Midbrain (tissue), 1 donor: ENCODE measurements at places on chromosomes 4 and X.

- DNase-seq = no peak
Measured at GRCh38 chr4:19857991-19858390, 393.7 kb upstream of the SLIT2 start.

- DNase-seq = peak; percentile 17
Measured at GRCh38 chr4:47213971-47214370, 182.6 kb downstream of the GABRB1 start.

GRCh38 chr4:176788248-176788647 is 4.5 kb downstream of the VEGFC start:
- no peak for DNase-seq

DNA sequence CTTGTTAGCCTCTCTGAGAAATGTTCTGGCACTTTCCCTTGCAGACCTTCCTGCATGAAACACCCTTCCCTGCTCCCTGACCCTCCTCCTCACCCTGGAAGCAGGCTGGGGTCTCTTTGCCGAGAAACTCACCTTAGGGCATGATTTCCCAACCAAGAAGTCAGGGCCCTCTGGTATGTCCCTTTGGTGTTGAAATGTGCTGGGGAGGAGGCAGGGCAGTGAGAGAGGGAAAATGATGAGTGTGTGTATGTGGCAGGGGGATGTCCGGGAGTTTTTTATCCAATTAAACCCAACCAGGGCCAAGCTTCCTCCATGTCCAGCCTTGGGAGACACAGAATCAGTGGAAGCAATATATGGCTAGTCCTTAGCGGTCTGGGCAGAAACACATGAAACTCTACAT is 5.1 kb downstream of the ELF4 start:
- DNase-seq = no peak

GRCh38 chr4:38310446-38311043 is 350.3 kb downstream of the PTTG2 start:
- DNase-seq = no peak

DNA sequence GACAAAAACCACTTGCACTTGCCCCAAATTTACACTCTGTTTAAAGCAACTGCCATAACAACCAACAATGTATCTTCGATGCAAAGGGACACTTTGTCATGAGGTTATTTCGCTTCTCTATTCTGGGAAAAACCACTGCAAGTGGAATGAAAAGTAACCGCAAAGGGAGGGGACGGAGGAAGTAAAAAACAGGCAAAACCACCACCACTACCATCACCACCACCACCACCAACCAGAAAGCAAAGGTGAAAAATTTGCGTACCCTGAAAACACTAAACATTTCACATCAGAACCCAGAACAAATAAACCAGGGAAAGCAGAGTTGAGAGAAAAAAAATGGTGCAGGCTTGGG is 1.2 kb upstream of the N4BP2 start:
- DNase-seq = peak; percentile 45

DNA sequence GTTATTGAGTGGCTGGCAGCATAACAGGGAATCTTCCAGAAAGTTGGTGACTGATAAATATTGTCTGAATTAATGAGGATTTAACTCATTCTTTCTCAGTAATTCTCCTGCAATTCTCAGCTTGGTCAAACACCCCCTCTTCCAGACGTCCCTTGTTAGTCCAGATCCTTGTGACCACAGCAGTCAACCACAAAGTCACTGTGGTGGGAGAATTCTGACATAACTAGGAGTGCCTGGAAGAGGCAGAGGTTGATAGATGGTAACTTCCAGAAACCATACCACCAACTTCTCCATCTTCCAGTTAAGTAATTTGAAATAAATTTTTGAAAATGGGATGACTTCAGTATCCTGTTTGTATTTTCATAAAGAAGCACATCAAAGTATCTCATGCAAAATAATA is 90.1 kb downstream of the CEP44 start:
- no peak for DNase-seq

DNA sequence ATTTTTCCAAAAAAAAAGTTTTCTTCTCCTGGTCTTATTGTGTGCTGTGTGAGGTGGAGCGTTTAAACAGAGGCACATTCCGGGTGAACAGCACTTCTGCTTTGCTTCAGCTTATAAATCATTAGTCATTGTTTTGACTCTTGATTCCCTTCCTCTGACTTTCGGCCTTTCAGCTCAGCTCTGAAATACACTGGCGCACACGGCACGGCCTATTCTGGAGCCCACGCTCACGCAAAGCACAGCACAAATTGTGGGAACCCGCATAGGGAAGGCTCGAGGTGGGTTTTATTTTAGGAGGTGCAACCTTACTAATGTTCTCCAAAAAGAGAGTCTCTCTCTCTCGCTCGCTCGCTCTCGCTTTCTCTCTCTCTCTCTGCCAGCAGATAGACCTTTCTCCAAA is 4.0 kb downstream of the POU3F4 start:
- DNase-seq = no peak

- DNase-seq = no peak
Measured at GRCh38 chr4:106690487-106690886, 321.9 kb upstream of the GIMD1 start.

DNA sequence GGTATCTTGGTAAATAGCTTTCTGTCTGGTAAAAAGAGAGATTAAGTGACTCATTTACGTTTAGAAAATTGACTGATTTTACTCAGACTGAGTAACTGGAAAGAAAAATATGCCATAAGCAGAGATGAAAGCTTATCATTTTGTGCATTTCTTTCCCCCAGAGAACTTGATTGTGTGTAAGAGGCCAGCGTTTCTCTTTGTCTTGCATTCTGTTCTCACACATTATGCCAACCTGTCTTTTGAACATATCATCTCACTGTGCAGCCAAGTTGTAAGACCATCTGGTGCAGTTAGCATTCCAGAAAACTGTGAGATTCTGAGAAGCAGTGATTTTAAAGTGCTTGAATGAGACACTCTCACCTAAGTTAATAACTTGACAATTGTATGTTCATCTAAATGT is 651.3 kb downstream of the TECRL start:
- DNase-seq = no peak

- DNase-seq = no peak
Measured at GRCh38 chr4:174523025-174523693, 871 bp upstream of the HPGD start.

- no peak for DNase-seq
Measured at GRCh38 chrX:131032354-131033230, 25.6 kb upstream of the ARHGAP36 start.

GRCh38 chrX:101918751-101919150 is 13.1 kb downstream of the ZMAT1 start:
- no peak for DNase-seq

- no peak for DNase-seq
Measured at GRCh38 chrX:43373032-43373431, 283.1 kb upstream of the MAOA start.

DNA sequence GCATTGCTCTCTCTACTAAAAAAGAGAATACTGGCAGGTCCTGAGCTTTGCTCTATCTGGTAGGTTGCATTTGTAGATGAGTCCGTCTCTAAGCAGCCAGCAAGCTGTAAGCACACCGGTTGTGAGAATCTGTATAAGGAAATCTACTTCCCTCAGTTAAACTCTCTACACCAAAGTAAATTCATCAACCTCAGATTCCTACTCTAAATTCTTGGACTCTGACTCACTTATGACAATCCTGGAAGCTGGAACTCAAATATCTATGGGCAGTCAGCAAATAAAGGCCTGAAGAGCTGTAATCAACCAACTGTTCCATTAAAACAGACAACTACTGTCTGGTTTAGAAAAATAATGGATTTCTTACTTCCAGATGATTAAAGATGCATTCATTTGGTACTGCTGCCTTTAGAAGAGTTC is 37.9 kb downstream of the FAT1 start:
- no peak for DNase-seq

DNA sequence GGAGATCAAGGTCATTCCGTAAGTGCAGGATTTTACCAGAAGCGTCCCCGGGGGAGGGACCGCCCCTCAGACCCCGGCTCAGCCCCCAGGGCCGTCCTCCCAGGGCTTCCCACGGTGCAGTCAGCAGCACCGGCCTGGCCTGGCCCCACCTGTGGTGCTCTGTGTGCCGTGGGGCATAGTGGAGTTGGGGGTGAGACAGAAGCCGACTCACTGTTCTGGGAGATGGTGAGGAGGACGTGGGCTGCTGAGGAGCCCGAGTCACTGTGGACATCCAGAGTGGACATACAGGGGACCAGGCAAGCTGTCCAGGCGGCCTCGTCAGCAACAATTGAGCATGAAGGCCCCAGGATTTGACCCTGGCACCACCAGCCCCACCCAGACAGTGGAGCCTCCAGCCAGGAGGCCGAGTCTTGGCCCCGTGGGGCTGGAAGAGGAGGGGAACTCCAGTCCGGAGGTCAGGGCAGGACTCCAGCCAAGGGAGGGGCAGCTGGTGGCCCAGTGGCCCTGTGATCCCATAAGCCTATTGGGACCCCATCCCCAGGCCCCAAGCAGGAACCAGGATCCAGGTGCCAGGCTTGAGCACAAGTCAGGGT is 19.1 kb downstream of the ATP5ME start:
- peak; percentile 48 for DNase-seq

DNA sequence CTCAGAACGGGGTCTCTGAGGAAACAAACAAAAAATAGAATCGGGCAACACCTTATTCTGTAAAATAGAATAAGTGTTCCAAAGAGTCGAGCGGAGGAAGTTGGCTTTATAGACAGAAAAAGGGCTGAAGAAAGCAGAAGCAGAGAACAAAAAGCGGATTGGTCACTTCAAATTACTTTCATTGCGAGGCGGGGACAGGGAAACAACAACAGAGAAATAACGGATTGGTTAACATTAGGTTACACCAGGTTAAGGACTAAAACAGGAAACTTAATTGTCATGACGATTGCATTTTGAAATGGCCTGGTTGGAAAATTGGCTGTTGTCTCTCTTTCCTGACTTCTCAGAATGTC is 433 bp upstream of the COQ2 start:
- peak; percentile 78 for DNase-seq
